ENCODE measurements at places on chromosomes 3 and 15.

- no peak for DNase-seq
Observed at GRCh38 chr15:98311566-98312188, 336.7 kb upstream of the IGF1R start.

- peak; percentile 54 for DNase-seq
Observed at GRCh38 chr3:121574449-121574848, 6.7 kb downstream of the ARGFX start.

DNA sequence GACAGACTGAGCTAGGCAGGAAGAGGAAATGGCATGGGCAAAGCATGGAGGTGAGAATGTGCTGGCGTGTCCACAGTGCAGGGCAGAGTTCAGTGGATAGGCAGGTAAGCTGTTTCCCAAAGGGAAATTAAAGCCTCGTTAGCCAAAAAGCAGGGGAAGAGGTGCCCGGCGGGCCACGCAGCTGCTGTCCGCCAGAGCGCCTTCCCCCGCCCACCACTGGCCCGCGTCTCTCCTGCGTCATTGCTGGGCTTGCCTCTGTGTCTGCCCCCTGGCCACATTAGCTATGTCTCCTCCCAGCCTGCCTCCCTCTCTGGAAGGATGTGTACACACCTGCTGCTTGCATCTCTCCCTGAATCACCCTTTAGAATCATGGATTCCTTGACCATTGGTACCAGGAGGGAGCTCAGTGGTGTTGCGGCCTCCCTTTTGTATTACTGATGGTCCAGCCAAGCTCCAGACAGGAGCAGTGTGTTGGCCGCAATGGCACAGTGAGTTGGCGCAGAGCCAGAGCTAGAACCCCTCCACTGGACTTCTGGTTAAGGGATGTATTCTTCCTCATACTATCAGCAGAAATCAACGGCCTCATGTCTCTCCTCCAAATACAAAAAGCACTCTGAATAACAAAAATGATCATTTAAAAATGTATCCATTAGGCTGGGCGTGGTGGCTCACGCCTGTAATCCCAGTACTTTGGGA, 26.6 kb downstream of the SLC28A1 start:
- peak; percentile 58 for DNase-seq

GRCh38 chr3:61892891-61893290, 331.5 kb downstream of the PTPRG start:
- DNase-seq = no peak

GRCh38 chr15:69665641-69666111, 213.1 kb downstream of the RPLP1 start:
- peak; percentile 56 for DNase-seq

DNA sequence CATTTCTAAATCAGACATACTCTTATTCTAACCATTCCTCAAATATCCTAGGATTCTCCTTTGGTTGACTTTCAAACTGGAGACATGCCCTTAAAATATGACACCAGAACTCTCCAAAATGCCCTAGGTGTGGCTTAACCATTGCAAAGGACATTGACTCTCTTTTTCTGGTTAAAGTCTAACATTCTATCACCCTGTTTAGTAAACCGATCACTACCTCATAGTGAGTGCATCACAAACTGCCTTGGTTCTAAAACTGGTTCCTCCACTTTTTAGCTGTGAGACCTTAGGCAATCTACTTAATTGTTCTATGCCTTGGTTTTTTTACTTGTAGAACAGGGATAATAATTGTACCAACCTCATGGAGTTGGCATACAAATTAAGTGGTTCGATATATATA, 224.3 kb downstream of the CDIN1 start:
- DNase-seq = no peak

DNA sequence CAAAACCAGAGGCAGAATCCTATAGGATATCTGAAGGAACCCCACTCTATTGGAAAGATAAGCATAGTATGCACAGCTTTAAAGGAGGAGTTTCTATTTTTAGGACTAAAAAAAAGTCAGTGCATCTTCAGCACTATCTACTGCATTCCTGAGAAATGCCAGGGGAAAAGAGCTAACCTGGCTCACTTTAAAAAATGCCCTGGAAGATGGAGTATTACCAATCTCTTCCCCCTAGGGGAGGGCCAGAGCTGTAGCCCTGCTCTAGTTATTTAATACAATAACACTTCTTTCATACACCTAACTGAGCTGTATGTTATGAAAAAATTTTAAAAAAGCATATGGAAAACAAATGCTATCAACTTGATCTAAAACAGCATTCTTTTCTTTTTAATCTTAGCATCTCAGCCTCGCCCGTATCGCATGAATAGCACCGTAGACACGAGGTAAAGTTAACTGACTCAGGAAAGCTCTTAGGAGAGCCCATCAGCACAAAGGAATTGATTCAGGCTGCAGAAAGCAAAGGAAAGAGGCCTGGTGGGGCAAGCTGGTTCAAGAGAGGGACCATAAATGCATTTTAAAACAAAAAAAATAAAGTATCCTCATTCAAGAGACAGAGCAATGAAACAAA, 50.2 kb downstream of the TGM4 start:
- DNase-seq = no peak

GRCh38 chr3:133830071-133830470, 24.5 kb downstream of the SRPRB start:
- DNase-seq = no peak

Data from NCI-H510A treated with DMSO at 0.1 percent for 48 hours (cell line).